Neural progenitor cell (in vitro differentiated cells): ENCODE measurements at places on chromosomes 12 and 14. TPM values are rescaled to one million over a fixed set of nuclear protein-coding genes. Genes with fewer than 3 reads are reported as not detected.

The PPP1R1A gene
- 2.3 and 3.8 TPM in 2 replicates for total RNA-seq

The ZFHX2 gene
- 0.90 and 2.2 TPM in 2 replicates for total RNA-seq

The SOCS2 gene
- 3.5 and 4.9 TPM in 2 replicates for total RNA-seq

The AQP5 gene
- 0.09 TPM in 1 of 2 replicates, not detected in the other for total RNA-seq

The PRKD1 gene
- total RNA-seq = 8.1 and 8.7 TPM in 2 replicates

The SLC24A4 gene
- 0.15 and 0.73 TPM in 2 replicates for total RNA-seq

- no peak for DNase-seq
Measured at GRCh38 chr14:95464514-95464913, 51.9 kb downstream of the SYNE3 start.
